ENCODE measurements at places on chromosomes 7 and 10.
A peak's percentile ranks its signal among the peaks of the same experiment; 100 is the strongest.

DNA sequence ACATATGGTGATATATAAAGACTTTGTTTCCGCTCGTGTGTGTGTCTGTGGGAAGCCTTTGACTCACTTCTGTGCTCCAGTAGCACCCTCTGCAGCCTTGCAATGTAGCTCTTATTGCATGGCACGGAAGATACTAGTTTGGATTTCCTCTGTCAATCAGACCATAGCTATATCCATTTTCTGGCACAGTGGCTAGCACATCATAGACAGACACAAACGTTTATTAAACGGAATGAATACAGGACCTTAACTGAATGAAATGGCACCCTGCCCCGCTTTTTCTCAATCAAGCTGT is 124.0 kb upstream of the PTPN20 start:
- ATAC-seq: peak; percentile 24

DNA sequence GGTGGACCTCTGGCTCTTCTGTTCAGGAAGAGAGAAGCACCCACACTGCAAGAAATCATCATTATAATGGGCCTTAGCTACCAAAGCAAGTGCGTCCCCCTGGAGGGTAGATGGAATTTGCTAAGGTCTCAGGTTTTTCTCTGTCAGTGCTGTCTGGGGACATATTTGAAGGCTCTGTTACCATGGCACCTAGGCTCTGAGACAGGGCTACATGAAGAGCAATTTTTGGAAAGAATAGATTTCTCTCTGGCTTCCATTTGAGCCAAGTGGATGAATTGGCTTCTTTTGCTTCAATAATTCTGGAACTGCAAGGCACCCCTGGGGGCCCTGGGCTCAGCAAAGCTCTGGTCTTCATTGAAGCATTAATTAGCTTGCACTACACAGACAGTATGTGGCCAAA is 349.1 kb upstream of the GALNT17 start:
- peak; percentile 17 for ATAC-seq

DNA sequence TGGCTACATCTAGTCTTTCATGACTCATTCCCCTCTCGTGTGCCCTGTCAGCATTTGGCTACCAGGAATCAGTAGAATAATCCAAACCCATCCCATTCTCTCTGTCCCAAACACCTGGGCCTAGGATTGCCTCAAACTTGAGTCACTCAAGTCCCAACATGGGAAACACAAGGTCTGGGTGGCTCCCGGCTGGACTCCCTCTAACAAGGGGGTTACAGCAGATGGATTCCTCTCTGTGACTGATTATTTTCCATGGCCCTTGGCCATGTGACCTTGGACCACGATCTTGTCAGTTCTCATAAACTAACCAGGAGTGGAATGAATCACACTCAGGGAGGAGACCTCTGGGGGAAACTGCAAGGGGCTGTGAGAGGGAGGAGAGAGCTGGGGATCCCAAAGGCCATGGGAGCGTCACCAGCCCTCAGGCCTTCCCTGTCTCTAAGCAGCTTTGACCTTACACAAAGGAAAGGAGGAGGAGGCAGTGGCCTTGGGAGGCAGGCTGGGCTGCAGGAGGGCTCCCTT is 533.1 kb downstream of the KCNMA1 start:
- no peak for ATAC-seq

GRCh38 chr7:50598460-50599343 is 33.5 kb upstream of the DDC start:
- ATAC-seq: no peak

- ATAC-seq: no peak
These were observed 205.8 kb downstream of the HECW1 start for GRCh38 chr7:43318188-43318770.

DNA sequence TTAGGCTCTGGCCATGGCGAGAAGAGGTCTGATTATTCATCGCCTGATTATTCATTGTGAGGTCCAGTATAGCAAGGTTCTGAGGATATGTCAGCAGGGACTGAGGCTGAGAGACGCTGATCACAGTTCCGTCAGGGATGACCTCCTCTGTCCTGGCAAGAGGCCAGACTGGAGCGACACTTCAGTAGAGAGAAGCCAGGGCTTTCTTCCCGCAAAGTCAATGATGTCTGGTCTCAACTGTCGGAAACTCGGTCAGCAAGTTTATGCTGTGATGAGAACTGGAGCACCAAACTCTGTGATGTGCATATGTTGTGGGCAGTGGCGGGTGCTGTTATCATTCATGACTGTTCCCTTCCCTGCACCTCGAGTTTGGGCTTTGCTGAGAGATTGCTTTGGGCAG is 29.0 kb upstream of the GNA12 start:
- ATAC-seq: no peak

GRCh38 chr7:37825038-37825437 is 23.4 kb upstream of the NME8 start:
- ATAC-seq: no peak

GRCh38 chr10:76218035-76218434 is 786.6 kb downstream of the LRMDA start:
- peak; percentile 75 for ATAC-seq

DNA sequence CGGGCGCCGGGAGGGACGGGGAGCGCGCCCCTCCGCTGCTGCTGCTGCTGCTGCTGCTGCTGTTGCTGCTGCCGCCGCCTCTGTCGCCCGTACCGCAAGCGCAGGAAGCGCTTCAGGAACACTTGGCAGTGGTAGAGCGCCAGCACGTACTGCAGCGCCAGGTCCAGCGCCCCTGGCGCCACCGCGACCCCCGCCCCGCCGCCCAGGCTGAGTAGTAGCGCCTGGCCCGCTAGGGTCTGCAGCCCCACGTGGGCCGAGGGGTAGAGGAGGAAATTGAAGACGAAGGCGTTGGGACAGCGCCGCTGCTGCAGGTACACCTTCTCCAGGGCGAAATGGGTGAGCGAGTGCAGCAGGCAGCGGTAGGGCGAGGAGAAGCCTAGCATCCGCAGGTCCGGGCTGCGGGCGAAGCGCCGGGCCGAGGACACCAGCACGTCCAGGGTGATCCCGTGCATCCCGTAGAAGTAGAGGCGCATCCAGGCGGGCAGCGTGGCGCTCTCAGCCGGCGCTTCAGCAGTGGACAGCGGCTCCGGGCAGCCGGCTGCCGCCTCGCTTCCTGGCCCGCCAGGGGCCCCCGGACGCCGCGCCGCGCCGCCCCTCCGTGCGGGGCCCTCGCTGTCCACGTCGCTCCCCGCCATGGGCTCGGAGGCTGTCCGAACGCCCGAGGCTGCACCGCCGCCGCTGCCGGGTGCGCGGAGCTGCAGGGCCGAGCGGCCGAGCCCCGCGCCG is at the start of gene TMEM229A:
Gene TMEM229A (minus strand): TSS at position 699 of the 726 bp plus-strand sequence. CDS start 64 bp downstream, at position 635.
- peak; percentile 90 for ATAC-seq

GRCh38 chr7:132932296-132933071 is 149.4 kb downstream of the CHCHD3 start:
- no peak for ATAC-seq

DNA sequence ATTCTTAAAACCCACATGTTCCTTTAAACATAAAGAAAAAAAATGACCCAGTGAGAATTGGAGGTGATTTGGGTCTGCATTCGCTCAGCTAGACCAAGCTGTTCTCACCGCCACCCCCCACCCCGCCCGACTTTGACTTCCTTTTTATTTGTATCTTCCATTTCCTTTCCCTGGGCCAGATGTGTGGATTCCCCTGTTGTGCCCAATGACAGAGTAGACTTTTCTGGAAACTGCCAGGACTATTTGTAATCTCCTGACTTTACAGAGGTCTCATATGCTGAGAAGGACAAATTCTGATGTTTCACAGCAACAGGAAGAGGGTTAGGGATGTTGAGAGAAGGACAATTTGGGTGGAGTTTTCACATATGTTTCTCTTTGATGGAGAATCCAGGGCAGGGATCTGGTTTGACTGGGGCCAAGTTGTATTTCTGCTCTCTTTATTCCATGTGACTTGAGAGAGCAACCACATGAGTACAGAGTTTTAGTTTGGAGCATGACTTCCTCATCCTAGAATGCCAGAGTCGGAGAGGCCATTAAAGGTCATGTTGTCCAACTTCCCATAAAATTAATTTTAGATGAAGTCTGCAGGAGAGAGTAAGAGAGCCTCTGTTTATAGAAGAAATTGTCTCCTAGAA is 1023.2 kb downstream of the LRMDA start:
- ATAC-seq: no peak

DNA sequence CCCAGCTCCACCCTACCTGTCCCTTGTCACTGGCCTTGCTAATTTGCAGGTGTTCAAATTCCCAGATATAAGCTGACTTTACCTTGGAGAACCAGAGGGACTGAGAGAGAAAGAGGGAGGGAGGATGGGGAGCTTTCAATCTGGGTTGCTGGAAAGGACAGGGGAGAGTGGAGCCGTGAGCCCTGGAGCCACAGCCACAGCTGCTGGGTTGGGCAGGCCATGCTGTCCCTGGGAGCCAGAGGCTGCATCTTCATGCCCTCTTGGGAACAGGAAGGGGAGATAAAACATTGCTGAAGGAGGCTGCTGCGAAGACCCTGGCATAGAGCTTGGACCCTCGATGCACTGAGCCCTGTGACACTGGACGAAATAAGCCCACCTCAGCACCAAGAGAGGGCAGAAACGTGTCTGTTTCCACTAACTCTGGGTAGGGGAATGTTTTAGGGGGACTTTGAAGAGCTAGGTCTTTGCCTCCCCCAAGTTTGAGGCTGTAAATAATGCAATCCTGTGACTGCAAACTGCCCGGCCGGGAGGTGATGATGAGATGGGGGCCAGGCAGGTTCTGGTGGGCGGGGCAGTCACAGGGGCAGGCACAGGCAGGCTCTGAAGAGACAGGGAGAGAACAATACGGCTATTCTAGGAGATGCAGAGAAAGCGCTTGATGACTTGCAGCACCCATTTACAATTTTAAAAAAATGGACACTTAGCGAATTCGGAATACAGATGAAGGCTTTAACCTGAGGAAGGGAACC is 5.8 kb upstream of the JAKMIP3 start:
- ATAC-seq: no peak

DNA sequence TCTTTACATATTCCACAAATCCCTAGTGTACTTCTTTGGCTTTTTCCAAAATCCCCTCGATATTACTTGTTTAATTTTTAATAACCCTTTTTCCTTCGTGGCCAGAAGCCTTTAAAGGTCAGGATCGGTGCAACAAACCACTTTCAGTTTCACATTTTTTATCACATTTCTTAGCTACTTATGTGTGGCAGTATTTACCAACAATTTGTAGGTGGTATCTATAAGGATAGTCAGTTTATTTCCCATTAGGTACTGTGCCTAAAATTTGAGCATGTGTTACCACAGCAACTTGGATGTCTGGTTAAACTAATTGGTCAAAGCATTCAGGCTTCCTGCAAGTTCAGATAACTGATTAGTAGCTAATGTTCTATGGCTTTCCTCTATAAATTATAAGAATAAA is 104.9 kb downstream of the CDK14 start:
- ATAC-seq: no peak

DNA sequence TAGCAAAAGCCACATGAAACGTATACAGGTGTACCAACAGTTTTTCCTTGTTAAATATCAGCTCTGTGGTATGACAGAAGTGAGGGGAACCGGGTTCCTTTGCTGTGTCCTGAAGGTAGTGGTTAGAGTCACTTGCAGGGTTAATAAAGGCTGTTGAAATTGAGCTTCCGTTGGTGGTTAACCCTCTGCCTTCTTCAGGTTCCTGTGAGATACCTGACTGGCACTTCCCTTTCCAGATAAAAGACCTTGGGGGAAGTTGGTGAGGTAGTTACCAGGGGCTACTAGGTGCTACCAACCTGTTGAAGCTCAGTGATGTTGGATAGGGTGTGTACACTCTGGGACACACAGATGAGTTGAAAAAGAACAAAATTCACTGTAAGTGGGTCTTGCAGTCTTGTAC is 384.1 kb downstream of the GATA3 start:
- ATAC-seq: no peak

DNA sequence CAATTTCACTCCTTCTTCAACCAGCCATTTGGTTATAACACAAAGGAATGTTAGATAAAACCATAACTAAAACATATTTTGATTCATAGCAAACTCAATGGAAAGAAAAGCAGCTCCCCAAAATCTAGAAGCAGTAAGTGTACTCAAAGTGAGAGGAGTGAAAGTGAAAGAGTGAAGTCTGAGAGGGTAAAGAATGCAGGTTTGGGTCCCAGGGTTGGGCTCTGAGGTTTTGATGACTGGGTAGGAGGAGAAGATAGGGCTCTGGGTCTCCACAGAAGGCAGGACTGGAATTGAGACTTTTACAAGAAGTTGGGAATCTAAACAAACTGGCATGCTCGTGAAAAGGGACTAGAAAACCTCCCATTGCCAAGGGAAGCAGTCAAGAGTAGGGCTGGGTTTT is 85.4 kb upstream of the RSU1 start:
- ATAC-seq: no peak

DNA sequence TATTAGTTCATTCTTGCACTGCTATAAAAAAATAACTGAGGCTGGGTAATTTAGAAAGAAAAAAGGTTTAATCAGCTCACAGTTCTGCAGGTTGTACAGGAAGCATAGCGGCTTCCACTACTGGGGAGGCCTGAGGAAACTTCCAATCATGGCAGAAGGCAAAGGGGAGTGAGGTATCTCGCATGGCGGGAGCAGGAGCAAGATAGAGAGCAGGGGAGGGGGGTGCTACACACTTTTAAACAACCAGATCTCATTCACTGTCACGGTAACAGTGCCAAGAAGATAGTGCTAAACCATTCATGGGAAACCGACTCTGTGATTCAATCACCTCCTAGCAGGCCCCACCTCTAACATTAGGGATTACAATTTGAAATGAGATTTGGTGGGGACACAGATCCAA is 11.6 kb downstream of the ADAMTS14 start:
- no peak for ATAC-seq

DNA sequence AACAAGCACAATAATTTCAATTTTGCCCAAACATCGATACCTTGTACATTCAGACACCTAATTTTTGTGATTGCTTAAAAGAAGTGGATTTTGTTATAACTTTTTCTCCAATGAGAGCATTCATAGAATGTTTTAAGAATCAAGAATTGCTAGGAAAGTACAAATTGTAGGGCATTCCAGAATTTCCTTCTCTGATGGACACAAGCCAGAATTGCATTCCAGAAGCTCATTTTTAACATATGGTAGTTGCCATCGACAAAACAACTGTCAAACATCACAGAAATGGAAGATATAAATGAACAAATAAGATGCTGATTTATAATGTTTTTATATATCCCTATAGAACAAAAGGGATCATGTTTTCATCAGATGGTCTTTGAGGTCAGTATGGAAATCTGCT is 258.4 kb upstream of the NPVF start:
- ATAC-seq: no peak

GRCh38 chr10:75061709-75062505 is 49.5 kb upstream of the SAMD8 start:
- no peak for ATAC-seq

- ATAC-seq: no peak
These were observed 116.0 kb downstream of the SLIT1 start for GRCh38 chr10:97069576-97070362.

- no peak for ATAC-seq
These were observed 148.7 kb upstream of the PCGF5 start for GRCh38 chr10:91071786-91072185.

- ATAC-seq: peak; percentile 63
These were observed 109.0 kb downstream of the JCAD start for GRCh38 chr10:29950391-29950790.

Measured in motor neuron (in vitro differentiated cells).